ENCODE measurements at places on chromosomes 6 and 20.
A peak's percentile ranks its signal among the peaks of the same experiment; 100 is the strongest.

DNA sequence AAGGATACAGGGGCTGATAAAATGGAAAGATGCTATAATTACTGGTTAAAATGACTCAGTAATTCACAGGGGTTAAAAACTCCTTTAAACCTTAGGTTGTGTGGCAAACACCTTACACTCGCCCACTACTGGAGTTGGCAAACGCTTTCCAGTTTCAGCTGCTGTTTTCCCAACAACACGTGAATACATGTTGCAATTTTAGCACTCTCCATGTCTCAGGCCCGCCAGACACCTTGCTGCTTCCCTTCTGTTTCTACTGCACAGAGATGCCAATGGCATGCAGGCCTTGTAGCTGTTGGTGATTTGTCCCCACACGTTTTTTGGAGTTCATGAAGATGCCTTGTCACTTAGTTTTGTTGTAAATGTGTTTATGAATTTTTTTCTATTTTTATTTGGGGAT lies 5.3 kb upstream of the TTPAL start:
- no peak for DNase-seq

DNA sequence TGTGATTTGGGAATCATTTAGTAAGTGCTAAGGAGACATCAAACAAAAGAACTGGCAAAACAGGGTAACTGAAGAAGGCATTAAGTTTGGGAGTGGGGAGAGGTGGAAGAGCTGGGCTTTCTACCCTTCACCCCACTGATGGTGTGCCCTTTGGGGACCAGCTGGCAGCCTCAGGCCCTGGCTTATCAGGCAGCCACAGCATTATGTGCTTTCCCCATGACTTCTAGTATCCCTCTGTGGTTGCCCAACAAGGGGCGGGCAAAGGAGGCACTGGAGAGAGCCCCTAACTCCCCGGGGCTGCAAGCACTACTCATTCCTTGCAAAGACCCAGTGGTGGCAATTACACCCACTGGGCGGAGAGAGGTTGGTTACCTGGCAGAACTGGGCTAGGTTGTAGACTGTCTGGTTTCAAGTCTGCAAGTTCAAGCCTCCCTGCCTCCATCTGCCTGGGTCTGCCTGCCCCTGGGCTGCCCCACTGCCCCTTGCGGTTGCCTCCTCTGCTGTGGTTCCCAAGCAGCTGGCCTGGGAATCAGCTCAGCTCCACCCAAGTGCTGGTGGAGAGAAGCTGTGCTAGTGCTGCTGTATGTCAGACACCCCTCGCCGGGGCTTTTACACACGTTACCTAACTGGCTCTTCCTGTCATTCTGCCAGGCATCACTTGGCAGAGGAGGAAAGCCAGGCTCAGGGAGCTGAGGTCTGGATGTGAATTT lies 29.9 kb downstream of the KCNK5 start:
- no peak for DNase-seq

GRCh38 chr6:15400572-15401004 lies 154.7 kb downstream of the JARID2 start:
- DNase-seq = peak; percentile 44

GRCh38 chr6:138991206-138991605 lies 3.2 kb upstream of the REPS1 start:
- no peak for DNase-seq

GRCh38 chr6:82063574-82063973 lies 184.0 kb downstream of the IBTK start:
- DNase-seq = no peak

DNA sequence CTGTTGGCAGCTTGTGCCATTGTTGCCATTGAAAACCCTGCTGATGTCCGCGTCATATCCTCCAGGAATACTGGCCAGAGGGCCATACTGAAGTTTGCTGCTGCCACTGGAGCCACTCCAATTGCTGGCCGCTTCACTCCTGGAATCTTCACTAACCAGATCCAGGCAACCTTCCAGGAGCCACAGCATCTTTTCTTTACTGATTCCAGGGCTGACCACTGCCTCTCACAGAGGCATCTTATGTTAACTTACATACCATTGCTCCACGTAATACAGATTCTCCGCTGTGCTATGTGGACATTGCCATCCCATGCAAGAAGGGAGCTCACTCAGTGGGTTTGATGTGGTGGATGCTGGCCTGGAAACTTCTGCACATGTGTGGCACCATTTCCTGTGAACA lies 221.8 kb upstream of the FAM83B start:
- DNase-seq = no peak

DNA sequence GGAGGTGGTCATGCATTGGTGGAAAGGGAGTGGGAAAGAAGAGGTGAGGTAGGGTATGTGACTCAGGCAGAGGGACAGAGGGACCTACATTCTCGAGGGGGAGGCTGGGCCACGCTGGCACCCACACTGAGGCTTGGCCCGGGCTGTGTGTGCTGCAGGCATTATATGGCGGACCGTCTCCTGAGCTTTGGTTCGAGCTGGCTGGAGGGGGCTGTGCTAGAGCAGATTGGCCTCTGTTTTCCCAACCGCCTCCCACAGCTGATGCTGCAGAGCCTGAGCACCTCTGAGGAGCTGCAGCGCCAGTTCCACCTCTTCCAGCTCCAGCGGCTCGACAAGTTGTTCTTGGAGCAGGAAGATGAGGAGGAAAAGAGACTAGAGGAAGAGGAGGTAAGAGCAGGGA lies 23.4 kb downstream of the DNPH1 start:
- no peak for DNase-seq

- DNase-seq = no peak
These were observed 421.3 kb downstream of the PREX1 start for GRCh38 chr20:48406498-48406897.

GRCh38 chr20:35595901-35596300 lies 19.7 kb upstream of the SPAG4 start:
- no peak for DNase-seq

DNA sequence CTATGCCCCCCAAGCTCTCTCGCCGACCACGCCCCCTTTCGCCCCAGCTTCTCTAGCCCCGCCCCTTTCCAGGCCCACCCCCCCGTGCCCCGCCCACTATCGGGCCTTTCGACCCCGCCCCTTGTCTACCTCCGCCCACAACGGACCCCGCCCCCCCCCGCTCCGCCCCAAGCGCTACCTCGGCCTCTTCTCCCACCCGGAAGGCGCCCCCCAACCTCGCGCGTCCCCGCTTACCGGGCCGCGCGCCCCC lies 200 bp downstream of the ZBTB22 start:
- no peak for DNase-seq

GRCh38 chr6:95959261-95959660 lies 56.5 kb upstream of the FUT9 start:
- DNase-seq = no peak

DNA sequence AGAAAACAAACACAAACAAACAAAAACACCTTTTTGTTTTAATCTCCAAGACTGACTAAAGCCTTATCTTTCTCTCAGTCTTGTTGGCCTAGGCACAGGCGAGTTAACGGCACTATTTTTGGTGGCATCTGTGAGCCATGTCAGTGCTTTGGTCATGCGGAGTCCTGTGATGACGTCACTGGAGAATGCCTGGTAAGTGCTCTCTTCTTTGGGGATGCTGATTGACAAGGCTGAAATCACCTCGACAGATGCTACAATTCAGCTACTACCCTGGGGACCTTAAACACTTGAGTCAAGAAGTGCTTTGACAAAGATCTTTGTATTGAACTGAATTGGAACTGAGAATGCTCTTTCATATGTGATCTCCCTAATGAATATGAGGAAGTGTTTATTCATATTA lies 384.1 kb downstream of the LAMA2 start:
- DNase-seq = no peak

DNA sequence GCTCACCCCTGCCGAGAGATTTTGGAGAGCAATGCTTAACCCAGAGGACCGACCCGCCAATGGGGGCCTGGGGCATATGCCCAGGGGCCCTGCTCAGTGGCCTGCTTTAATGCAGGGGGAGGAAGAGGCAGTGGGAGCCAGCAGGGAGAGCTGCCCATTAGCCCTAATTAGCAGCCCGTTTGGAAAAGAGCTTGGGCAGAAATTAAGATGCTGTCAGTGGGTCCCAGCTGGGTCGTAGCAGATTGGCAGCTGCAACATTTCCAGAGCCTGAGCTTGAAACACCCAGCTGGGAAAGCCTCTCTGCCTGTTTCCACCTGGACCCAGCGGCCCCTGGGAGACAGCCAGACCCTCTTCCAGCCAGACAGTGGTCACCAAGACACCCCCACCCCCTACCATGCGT lies 39.5 kb downstream of the CD40 start:
- no peak for DNase-seq

GRCh38 chr6:159682810-159683209 lies 10.2 kb downstream of the SOD2 start:
- no peak for DNase-seq

GRCh38 chr6:116397914-116398313 lies 27.2 kb downstream of the DSE start:
- DNase-seq = peak; percentile 59

- DNase-seq = no peak
These were observed 103.2 kb upstream of the PRDM1 start for GRCh38 chr6:105982761-105983540.

DNA sequence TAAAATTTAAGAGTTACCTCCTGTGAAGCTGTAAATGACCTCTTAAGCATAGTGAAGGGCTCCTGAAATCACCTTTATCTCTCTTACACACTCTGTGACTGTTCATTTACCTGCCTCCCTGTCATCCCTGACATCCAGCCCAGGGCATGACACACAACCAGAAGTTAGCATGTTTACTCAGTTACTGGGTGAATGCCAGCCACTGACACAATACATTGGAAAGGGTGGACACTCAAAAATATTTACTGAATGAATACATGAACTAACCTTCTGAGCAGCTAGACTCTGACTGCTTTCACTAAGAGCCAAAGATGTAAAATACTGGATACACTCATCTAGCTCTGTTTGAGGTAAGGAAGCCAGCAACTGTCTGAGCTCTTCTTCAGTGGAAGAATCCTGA lies 25.3 kb downstream of the SERAC1 start:
- peak; percentile 63 for DNase-seq
